HAP-1 (cell line): ENCODE measurements at places on chromosomes 1 and 21.

GRCh38 chr1:181986907-181987305 is 74.6 kb downstream of the ZNF648 start:
- no peak for DNase-seq

- DNase-seq: peak; percentile 65
These were observed 24.3 kb downstream of the UBE2Q1 start for GRCh38 chr1:154533952-154534844.

- DNase-seq: no peak
These were observed 24.6 kb downstream of the ATF6 start for GRCh38 chr1:161790587-161791317.

DNA sequence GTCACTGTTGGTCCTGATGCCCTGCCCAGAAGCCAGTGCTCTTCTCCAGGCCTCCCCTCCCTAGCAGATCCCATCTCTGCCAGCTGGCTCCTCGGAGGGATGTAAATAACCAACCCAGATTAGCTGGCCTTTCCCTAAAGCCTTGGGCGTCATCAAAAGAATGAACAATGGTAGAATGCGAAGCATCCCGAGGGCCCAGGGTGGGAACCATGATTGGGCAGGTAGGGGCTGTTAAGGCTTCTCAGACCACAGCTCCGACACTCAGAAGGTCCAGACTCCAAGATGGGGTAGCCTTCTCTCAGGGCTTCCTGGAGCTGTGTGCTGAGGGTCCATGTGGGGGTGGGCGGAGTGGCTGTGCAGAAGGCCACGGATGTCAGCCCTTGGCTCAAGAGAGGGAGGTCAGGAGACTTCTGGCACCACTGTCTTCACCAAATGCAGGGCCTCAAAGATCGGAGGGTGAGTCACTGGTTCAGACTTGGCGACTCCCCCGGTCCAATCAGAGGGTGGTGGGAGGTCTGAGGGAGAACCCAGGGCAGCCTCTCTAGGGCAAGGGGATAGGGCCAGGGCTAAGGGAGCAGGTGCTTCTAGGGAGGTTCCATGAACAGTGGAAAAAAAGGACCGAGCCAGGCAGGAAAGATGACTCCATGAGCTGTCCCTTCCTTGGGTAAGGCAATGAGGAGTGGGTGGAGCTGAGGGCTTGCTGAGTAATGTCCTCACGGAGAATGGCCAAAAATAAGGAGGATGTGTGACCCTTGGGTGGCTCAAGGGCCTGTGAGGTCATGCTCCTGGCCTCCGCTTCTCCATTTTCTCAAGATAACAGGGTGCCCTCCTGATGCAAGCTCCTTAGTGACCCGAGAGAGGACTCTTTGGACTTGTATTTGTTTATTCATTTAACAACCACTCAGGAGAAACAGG is 58.4 kb upstream of the EPS8L3 start:
- DNase-seq: no peak

DNA sequence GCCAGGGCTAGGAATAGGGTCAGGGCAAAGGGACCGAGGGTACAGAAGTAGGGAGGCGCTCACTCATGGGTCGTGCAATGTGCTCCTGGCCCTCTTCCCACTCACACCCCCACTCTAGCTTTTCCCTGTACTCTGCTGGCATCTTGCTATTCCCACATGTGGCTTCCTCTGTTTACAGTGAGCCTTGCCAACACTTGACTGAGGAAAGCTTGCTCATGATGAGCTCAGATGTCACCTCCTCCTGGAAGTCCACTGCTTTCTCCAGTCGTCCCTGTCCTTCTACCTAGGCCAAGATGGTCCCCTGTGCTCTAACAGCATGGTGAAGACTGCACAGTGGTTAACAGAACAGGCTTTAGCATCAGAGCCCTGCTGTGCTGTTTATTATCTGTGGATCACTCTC is 8.0 kb upstream of the RIMS3 start:
- DNase-seq: no peak

DNA sequence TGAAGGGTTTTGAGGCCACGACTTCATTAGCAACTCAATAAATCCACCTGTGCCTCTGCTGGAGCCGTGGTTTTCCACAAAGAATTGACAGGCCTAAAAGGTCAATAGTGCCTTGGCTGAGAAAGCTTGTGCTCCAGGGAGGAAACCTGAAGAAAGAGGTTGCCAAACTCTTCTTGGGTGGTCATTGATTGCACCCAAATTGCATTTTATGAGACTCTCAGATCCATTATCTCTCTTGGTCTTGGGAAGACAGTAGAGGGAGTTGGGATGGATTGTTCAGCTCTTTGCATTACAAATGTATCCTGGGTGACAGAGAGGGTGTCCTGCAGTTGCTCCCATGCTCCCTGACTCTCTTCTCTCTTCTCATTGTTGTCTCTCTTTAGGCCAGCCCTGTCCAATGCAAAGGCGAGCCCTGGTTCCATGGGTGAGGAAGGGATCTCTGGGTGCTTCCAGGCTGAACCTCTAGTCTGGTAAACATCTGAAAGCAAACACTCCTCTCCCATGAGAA is 46.1 kb upstream of the HTR1D start:
- peak; percentile 84 for DNase-seq

GRCh38 chr1:234731569-234732085 is 121.6 kb upstream of the IRF2BP2 start:
- DNase-seq: no peak

DNA sequence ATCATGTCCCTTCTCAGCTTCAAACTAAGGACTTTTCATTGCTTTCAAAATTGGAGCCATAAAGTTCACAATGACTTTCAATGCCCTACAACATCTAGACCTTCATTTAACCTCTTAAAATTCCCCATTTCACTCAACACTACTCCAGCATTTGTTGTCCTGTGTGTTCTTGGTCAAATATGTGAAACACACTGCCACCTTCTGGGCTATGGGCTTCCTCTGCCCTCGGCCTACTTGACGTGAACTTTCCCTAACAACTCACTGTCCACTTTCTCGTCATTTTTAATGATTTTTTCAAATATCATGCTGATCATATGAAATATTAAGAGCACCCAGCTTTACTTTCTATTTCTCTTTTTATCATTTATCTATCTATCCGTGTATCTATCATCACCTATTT is 2018.4 kb downstream of the NCAM2 start:
- no peak for DNase-seq

- DNase-seq: no peak
These were observed 769.0 kb downstream of the BRINP3 start for GRCh38 chr1:189708674-189709073.

DNA sequence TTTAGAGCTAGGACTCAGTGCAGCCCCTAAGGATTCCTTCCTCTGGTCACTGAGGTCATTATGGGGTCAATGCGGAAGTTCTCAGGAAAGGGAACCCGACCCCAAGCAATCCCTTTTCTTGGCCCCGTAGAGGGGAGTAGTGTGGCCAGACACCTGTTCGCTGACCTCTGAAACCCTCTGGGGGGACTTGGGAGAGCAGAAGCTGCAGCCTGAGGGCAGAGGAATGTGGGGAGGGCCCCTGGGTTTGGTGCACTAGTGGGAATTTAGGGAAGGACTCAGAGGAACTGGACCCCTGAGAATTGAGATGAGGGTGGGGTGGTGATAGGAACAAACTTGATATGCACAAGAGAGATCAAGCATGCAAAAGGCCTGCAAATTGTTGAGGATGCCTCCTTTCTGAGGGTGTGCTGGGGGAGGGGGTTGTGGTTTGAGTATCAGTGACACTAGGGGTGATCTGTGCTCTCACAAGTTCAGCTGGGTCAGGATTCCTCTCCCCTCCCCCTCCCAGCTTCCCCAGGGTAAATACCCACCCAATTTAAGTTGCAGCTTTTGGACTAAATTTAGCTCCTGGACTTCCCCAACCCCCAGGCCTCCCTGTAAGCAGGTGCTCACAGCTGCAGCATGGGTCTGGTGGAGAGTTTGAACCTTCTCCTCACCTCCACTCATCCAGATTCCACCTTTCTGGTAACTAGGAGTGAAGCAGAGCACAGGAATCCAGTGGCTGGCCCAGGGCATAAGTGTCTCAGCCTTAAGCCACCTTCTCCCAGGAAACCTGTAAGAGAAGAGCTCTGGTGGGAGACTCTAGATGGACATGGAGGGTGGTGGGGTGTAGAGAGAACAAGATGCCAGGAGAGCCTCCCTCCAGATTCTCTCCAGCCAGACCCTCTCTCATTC is 13.5 kb downstream of the ADAMTSL4 start:
- peak; percentile 20 for DNase-seq

GRCh38 chr1:109199710-109200109 is 14.0 kb upstream of the SARS1 start:
- no peak for DNase-seq

- DNase-seq: no peak
These were observed 193.2 kb downstream of the TRABD2B start for GRCh38 chr1:47803815-47804501.

DNA sequence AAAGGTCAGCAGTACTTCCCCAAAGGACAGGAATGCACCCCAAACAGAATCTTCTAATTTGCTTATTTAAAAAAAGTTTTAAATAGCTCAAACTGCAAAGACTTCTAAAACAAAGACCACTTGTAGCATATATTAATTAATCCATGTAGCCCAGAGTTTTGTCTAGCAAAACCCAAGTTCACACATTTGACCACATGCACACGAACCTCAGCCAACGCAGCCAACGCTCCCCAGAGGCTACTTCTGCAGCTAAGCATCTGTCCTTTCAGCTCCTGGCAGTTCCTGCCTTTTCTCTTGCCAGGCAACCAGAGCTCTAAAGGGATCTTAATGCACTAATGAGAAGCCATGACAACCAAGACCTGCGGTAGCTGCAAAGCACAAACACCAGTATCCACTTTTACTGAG is 89.6 kb downstream of the RERE start:
- DNase-seq: no peak

DNA sequence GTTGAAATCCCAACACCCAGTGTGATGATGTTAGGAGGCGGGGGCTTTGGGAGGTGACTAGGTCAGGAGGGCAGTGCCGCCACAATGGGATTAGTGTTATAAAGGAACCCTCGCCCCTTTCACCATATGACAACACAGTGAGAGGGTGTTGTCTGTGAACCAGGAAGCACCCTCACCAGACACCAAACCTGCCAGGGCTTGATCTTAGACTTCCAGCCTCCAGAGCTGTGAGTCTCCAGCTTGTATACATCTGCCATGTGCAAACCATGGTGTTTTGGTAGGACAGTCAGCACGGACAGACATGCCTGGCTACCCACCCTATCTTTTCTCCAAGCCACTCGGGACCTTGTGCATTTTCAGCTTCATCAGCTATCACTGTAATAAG is 4.0 kb downstream of the TRIM11 start:
- no peak for DNase-seq

DNA sequence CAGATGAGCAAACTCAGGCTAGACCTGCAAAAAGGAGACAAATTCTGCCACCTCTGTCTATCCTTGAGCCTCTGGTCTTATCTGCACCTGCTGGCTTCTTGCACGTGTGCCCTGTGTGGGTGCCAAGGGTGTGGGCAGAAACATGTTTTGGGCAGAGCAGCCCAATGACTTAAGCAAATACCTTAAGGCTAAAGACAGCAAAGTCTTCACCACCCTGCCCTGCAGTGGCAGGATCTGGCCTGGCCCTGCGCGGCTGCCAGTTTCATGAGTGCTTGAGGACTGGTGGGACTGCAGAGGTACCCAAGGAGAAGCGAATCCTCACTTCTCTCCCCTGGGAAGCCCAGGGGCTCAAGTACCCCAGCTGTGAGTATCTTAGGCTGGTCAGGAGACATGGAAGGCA is 3.8 kb upstream of the SLC26A9 start:
- DNase-seq: no peak

DNA sequence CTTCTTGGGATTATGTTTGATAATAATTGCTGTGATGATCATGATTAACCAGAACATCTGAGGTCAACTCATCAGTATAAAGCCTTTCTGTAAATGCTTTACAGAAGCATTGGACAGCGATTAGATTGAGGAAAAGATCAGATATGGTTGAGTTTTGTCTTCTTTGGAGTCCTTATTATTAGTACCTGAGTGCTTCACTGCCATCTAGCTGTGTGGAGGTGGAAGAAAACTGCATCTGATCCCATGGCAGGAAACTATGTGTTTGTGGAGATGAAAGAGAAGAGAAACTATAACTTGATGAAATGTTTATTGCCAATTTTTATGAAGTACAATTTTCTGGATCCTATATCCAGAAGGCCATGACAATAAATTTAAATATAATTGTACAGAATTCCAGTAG is 11.4 kb downstream of the FLG2 start:
- DNase-seq: no peak

- no peak for DNase-seq
These were observed 210.1 kb upstream of the PTGFR start for GRCh38 chr1:78280626-78281025.

- no peak for DNase-seq
These were observed 1.0 kb upstream of the SFN start for GRCh38 chr1:26861889-26862378.

DNA sequence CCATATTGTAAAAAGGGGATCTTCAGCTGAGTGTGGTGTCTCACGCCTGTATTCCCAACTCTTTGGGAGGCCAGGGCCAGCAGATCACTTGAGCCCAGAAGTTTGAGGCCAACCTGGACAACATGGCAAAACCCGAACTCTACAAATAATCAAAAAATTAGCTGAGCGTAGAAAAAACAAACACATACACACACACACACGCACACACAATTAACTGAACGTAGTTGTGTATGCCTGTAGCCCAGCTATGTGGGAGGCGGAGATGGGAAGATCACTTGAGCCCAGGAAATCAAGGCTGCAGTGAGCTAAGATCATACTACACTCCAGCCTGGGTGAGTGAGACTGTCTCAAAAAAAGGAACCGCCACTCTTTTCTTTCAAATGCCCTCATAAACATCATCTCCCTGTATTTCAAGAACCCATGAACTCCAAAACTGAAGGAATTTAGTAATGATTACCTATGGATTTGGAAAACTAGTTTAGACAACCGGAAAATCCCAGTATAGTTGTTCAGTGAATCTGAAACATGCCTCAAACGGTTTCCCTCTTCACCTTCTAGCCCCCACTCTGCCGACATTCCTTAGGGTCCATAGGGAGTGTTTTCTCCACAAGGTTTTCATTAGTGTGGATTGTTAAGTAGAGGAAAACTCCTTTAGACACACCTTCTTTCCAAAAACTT is 4.5 kb downstream of the TXNIP start:
- DNase-seq: no peak

DNA sequence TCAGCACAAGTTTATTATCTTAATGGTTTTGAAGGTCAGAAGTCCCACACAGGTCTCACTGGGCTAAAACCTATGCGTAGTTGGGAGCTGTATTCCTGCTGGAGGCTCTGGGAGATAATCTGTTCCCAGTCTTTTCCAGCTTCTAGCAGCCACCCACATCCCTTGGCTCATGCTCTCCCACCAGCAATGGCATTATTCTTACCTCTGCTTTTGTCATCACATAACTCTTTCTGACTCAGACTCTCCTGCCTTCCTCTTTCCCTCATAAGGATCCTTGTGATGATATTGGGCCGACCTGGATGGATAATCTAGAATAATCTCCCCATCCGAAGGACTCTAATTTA is 122.2 kb upstream of the PRDX6 start:
- DNase-seq: no peak

DNA sequence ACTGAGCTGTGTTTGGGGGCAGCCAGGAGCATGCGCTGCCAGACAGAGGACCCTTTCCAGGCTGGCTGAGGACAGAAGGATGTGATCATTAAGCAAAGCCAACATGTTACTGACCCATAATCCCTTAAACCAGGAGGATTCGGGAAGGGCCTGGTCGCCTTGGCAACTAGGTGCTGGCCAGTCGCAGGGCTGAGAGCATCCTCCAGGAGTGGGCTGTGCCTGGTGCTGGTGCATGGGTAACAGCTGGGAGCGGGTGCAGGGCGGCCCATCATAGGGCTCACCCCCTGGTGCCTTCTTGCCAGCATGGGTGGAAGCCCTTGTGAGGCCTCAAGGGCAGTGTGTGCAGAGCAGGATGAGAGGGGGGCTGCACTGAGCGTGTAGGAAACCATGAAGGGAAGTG is 17.2 kb downstream of the CDK18 start:
- no peak for DNase-seq

- peak; percentile 58 for DNase-seq
These were observed 27.5 kb upstream of the SLC44A3 start for GRCh38 chr1:94792473-94793295.

GRCh38 chr1:31570228-31570627 is 6.1 kb upstream of the TINAGL1 start:
- DNase-seq: no peak
